ENCODE measurements at places on chromosomes 7 and 10.

DNA sequence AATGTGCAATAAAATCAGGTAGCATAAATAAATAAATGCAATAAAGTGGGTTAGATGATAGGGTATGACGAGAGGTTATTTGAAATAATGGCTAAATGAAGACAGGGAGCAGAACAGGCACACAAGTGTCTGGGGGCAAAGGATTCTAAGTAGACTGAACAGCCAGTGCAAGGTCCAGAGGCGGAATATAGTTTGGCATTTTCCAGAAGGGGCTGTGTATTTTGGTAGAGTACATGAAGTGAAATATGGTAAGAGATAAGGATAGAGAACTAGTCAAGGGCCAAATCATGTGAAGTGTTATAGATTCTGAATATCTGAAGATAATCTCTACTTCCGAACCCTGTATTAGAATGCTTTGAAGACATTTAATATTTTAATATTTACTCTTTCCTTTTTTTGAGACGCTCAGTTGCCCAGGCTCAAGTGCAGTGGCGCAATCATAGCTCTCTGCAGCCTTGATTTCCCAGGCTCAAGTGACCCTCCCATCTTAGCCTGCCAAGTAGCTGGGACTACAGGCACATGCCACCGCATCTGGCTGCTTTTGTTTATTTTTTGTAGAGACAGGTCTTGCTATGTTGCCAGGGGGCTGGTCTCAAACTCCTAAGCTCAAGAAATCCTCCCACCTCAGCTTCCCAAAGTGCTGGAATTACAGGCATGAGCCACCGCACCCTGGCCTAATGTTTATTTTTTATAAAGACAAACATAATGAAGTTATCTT lies 44.4 kb upstream of the CD36 start:
- no peak for DNase-seq

GRCh38 chr7:108434010-108434409 lies 22.2 kb downstream of the NRCAM start:
- no peak for DNase-seq

GRCh38 chr10:71436268-71437125 lies 39.8 kb downstream of the CDH23 start:
- no peak for DNase-seq

GRCh38 chr7:116111475-116111874 lies 80.9 kb upstream of the TFEC start:
- no peak for DNase-seq

DNA sequence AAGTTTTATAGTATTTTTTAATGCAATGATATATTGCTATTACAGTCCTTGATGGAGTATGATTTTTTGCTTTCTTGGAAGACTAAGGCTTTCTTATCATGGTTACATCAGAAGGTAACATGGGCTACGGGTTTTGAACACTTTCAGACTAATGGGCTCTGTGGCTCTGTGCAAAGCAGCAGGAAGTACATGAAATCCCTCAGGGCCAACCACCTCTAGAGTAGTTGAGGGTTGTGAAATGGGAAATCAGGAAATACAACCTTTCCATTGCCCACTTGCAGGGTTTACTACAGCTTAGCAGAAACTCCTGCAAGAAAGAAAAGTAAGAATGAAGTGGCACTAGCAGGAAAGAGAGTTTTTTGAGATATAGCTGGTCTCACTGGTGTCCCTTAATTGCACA lies 853.5 kb downstream of the KCNMA1 start:
- DNase-seq = no peak

DNA sequence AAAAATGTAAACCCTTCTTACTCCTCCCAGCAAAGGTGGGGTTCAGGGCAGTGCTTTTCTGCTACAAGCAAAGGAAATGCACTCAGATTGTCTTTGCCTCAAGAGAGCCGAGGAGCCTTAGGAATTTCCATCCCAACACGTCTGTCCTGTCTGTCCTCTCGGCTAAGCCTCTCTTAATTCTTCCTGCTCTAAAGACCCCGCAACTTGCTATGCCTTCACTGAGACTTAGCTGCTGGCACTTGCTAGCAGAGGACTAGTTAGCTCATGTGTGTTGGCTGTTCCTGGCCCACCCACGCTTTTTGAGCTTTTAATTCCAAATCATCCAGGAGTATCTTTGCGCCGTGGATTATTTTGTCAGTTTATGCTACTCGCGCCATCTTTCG lies 481 bp upstream of the NPM3 start:
- DNase-seq = no peak

GRCh38 chr10:128633864-128634540 lies 507.8 kb upstream of the MKI67 start:
- DNase-seq = peak; percentile 24

- DNase-seq = no peak
Observed at GRCh38 chr10:114547514-114547913, 110.6 kb downstream of the ABLIM1 start.

- DNase-seq = no peak
Observed at GRCh38 chr10:122468307-122468925, 7.1 kb downstream of the HTRA1 start.

- no peak for DNase-seq
Observed at GRCh38 chr7:31096198-31096876, 44.2 kb downstream of the ADCYAP1R1 start.

DNA sequence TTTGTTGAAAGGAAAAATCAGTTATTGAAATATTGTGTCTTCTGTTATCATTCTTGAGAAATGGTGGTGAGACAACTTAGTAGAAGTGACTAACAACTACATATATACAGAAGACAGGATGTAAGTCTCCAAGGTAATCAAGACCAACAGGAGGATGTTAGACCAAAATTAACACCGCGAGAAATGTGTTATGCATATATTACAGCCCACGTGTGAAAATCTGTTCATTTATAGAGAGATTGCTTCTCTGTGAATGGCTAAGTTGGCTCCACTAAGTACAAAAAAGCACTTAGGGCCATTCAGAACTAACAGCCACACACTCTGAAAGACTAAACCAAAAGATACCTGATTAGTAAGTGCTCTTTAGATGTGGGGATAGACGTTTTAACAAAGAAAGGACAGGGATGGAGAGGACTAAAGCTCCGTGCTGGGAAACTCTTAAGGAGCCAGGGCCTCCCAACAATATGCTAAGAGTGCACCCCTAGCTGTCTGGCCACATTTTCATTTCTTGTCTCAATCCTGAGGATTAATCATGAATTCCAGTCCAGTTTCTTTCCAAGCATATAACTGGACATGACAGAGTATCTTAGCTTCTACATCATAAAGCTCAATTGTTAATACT lies 26.5 kb downstream of the HDAC9 start:
- no peak for DNase-seq

GRCh38 chr10:115606741-115607140 lies 513.6 kb downstream of the ATRNL1 start:
- DNase-seq = no peak

GRCh38 chr7:88147949-88148348 lies 71.9 kb downstream of the SRI start:
- no peak for DNase-seq

DNA sequence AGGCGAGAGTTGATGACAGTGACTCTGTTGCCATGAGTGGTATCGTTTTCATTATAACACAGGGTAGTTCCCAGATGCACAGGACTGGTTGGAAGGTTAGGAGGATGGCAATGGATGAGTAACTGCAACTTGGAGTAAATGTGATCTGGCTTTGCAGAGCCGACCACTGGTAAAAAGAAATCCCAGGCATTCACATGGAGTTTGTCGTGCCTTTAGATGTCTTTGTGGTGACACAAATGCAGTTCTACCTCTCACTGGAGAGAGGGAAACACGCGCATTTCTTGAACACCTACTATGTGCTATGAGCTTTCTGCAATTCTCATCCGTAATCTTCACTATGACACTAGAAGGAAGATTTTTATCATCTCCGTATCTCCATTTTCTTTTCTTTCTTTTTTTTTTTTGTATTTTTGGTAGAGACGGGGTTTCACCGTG lies 1.7 kb upstream of the MNX1 start:
- no peak for DNase-seq

- no peak for DNase-seq
Observed at GRCh38 chr10:113128450-113129070, 178.5 kb downstream of the TCF7L2 start.

DNA sequence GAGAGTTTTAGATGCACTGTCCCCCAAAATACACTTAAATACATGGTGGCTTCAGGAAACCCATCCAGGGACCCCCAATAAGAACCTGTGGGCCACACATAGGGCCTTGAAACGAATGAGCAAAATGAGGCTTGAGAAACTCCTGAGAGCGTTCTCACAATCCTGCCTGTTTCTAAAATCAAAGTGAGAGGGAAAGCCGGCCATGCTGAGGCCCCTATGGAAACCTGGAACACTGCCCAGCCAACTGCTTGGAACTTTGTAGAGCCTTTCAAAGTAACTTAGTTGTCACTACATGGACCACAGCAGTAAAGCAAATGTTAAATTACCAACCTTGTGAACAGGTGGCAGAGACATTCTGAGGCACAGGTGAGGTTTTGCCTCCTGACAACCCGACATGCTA lies 13.4 kb downstream of the SGMS1 start:
- peak; percentile 9 for DNase-seq

- peak; percentile 65 for DNase-seq
Observed at GRCh38 chr7:158821171-158822031, 7.9 kb downstream of the ESYT2 start.

- no peak for DNase-seq
Observed at GRCh38 chr7:7504910-7505704, 30.6 kb downstream of the COL28A1 start.

DNA sequence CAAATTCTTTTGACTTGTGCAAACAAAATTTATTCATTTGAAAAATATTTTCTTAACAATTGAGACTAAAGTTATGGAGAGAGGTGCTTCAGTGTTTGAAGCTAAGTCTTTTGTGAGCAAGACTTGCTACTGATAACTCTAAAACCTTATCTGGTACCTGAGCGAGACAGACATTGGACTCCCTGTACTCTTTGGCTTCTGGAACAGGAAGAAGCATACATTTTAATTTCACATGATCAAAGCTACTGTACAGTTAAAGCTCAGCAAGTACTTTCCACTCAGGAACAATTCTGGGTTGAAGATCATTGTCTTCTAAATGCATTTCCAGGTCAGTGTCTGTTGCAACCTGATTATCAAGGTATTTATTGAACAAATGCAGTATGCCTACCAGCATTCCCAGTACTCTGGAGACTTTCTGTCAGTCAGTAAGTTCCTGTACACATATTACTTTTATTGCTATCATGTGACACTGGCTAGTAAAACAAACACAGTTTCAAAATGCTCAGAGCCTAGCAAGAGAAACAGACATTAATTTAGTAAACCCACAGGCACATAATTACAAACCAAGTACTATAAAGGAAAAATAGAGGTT lies 42.4 kb downstream of the CABCOCO1 start:
- DNase-seq = no peak

- peak; percentile 72 for DNase-seq
Observed at GRCh38 chr10:27240212-27241009, at the start of gene ACBD5. TSS of gene ACBD5 (minus strand) at chr10:27240797. CDS start at chr10:27240688, 109 bp downstream.

DNA sequence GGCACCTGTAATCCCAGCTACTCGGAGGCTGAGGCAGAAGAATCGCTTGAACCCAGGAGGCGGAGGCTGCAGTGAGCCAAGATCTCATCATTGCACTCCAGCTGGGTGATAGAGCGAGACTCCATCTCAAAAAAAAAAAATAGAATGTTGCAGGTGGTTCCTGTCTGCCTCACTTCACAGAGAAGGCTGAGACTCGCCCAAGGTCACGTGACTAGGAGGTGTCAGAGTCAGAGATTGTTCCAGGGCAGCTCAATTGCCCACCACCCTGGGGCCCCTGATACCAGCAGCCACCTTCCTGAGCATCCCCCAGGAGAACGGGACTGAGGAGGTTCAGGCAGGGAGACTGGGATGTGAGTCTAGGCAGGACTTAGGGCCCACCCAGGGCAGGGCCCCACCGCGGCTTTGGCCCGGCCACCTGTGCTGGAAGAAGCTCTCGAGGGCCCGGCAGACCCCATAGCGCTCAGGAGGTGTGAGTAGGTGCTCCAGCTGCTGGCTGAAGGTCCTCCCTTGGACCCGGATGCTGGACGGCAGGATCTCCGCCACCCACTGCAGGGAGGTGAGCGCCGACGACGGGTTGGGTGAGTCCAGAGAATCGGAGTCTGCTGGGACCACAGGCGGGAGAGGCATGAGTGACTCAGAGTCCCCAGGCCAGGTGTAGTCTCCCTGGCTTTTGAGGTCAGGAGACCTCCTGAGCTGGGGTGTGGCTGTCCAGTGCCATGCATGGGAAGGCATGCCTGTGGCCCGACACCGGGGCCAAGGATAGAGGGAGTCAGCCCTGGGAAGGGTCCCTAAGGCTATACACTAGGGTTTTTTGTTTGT lies 30.9 kb downstream of the GRID2IP start:
- DNase-seq = no peak

DNA sequence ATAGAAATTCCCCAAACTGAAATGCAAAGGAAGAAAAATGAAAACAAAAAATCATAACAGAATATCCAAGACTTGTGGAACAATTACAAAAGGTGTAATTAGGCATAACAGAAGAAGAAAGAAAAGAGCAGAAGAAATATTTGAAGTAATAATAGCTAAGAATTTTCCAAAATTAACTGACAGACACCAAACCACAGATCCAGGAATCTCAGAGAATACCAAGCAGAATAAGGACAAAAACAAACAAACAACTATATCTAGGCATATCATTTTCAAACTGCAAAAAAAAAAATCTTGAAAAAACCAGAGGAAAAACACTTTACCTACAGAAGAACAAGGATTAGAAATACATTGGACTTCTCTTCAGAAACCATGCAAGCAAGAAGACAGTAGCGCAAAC lies 25.5 kb downstream of the CFAP70 start:
- DNase-seq = no peak

GRCh38 chr10:77671594-77672252 lies 34.1 kb upstream of the KCNMA1 start:
- no peak for DNase-seq

GRCh38 chr7:65225422-65226006 lies 148.1 kb upstream of the ZNF92 start:
- no peak for DNase-seq

- DNase-seq = peak; percentile 93
Observed at GRCh38 chr7:68245688-68246087, 1249.1 kb downstream of the TYW1 start.

GRCh38 chr10:111297351-111297848 lies 220.6 kb downstream of the ADRA2A start:
- DNase-seq = peak; percentile 25

DNA sequence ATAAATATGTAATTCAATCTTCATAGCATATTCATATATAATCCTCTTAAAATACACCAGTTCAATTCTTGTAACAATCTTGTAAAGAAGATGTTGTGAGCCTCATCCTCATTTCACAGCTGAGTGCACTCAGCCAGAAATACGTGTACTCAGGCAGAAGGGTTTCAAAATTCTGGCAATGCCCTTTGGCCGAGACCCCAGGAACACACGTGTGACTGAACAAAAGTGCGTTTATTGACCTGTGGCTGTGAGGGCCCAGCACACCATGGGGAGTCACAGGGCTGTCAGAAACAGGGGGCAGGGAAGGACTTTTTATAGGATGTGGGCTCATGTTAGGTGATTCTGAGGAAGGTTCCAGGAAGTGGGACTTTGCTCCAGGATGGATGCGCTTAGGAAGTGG lies 21.5 kb downstream of the GIMAP8 start:
- DNase-seq = no peak

GRCh38 chr7:1691601-1692514 lies 21.8 kb downstream of the ELFN1 start:
- no peak for DNase-seq

GRCh38 chr7:104228442-104228841 lies 20.6 kb upstream of the ORC5 start:
- DNase-seq = no peak

DNA sequence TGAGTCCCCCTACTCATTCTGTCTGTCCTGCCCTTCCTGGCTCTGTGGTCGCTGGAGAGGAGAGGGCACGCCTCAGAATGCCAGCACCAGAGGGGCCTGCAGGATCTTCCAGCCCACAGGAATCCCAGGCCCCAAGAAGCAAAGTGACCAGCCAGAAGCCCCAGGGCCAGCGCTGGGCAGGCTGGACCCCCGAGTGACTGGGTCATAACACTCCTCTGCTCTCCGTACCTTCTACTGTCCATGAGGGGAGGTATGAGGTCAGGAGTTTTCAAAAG lies 102.6 kb upstream of the GPR26 start:
- no peak for DNase-seq
